ENCODE measurements at places on chromosomes 7 and 10.
A peak's percentile ranks its signal among the peaks of the same experiment; 100 is the strongest.

DNA sequence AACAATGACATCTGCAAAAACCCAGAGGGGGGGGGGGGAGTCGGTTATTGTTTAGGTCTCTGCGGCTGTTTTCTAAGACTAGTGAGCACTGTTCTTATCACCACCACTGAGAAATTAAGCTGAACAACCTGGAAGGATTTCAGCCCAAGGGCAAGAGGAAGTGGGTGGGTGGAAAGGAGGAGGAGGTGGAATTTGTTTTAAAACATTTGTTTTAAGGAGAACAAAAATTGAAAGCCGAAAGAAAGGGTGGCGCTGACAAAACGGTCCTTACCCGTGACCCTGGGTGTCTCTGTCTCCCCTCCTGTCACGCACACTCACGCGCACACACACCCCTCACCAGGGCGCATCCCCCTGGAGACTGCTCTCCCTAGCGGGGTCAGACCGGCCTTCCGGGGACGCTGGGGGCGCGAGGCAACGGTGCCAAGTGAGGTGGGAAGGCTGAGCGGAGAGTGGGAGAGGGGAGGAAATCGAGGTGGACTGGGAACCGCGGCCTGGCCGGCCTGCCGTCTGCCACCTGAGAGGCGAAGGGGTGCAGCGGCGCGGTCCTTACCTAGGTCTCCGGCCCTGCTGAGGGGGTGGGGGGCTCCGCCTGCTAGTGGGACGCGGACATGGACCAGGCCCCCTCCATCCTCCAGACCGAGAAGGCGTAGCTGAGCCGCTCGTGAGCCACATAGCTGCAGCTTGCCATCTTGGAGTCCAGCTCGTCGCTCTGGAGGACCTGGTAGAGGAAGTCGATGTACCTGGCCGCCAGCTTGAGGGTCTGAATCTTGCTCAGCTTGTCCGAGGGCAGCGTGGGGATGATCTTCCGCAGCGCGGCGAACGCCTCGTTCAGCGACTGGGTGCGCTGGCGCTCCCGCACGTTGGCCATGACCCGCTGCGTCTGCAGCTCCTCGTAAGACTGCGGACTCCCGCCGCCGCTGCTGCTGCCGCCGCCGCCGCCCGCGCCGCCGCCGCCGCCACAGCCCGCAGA, 1.0 kb downstream of the TWIST1 start:
- no peak for DNase-seq

- DNase-seq, result peak; percentile 9
Measured at GRCh38 chr10:102280397-102281101, 35.2 kb downstream of the GBF1 start.

- DNase-seq, result no peak
Measured at GRCh38 chr7:122896509-122896908, 10.2 kb upstream of the CADPS2 start.

- no peak for DNase-seq
Measured at GRCh38 chr10:132249824-132250375, 57.9 kb downstream of the STK32C start.

DNA sequence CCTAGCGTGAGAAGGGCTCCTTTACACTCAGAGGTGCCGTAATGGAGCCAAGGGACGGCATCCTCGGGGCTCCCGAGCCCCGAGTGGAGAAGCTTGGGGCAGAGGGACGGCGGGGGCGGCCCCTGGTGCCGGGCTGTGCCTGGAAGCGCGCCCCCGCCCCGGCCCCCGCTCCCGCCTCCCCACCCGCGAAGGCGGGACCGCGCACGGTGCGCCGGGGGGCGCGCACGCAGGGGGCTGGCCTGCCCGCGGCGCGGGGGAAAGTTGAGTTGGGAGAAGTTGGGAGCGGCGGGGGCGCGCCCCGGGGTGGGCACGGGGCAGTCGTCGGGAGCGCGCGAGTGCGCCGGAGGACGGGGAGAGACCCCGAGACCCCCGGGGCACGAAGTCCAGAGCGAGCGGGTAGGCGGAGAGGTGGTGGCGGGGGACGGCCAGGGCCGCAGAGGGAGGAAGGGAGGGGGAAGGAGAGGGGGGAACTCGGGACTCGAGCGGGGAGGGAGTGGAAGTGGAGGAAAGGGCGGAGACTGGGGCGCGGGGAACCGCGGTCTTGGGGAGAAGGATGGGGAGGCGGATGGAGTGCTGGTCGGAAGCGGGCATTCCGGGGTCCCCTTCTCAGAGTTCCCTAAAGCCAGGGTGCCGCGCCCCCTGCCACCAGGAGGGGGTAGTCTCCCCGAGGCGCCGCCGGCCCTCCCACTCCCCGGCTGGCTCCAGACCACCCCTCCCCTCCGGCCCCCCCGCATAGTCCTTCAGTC, at the start of gene SLC4A2:
Gene SLC4A2 (plus strand): TSS at position 223 of the 746 bp plus-strand sequence. CDS start 2,399 bp downstream, outside the sequence.
- DNase-seq, result peak; percentile 42

GRCh38 chr7:148987751-148988512, 40.4 kb downstream of the PDIA4 start:
- DNase-seq, result no peak

GRCh38 chr7:132568962-132569361, 7.3 kb downstream of the PLXNA4 start:
- no peak for DNase-seq

DNA sequence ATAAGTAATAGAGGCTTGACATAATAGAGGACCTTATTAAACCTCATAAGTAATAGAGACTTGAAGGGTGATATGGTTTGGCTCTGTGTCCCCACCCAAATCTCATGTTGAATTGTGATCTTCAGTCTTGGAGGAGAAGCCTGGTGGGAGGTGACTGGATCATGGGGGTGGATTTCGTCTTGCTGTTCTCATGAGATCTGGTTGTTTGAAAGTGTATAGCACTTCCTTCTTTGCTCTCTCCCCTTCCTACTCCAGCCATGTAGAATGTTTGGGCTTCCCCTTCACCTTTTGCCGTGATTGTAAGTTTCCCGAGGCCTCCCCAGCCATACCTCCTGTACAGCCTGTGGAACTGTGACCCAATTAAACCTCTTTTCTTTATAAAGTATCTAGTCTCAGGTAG, 8.6 kb downstream of the KIFBP start:
- no peak for DNase-seq

GRCh38 chr10:92265687-92266258, 25.1 kb downstream of the CPEB3 start:
- DNase-seq, result no peak

DNA sequence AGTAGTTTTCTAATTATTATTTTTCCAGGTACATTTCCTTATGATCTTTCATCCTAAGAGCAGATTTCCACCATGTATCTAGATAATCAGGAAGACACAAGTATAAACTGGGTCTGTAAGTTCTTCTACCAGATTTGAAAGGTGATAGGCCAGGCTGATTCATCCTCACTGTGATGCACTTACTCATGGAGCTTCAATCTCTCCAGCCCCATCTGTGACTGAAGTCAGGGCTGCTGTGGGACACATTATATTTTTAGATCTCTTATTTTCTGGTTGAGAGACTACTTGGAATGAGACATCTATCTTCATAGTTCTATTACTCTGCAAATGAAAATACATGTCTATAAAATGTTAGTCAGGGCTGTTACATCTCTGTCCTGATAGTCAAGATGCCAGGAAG, 85.5 kb upstream of the SLC25A13 start:
- no peak for DNase-seq

DNA sequence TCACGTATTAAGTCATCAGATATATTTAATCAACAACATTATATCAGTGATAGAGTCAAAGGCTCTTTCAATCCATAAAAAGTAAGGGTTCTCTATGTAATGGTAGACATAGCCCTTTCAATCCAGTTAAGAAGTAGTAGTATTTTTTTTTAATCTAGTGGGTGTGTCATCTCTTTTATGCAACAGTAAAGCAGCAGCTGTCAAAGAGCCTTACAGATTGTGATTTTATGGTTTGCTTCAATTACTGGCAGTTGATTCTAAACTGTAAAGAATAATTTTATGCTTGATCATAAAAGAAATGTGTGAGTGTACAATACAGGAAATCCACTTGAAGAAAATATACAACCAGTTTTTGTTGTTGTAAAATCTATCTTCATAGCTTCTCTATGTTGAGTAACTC, 902.6 kb upstream of the MBL2 start:
- no peak for DNase-seq

GRCh38 chr10:90096196-90096595, 394.8 kb downstream of the KIF20B start:
- no peak for DNase-seq

DNA sequence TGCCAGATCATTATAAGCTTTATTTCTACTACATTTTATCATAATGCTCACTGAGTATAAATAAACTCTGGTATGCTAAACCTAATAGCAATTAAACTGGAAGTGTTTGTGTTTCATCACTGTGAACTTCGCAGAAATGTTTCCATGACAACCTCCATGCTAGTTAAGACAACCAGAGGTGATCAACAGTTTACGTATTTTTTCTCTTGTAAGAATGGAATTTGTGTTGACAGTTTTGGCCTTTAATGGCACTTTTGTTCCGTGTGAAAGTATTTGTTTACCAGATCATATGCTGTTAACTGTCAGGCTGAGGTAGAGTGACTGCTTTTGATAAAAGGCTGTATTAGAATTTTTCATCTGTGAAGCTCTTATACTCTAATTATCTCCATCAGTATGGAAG, 212.1 kb upstream of the PPP1R3A start:
- DNase-seq, result peak; percentile 10

GRCh38 chr10:99329554-99330346, 594 bp downstream of the CNNM1 start:
- DNase-seq, result no peak

DNA sequence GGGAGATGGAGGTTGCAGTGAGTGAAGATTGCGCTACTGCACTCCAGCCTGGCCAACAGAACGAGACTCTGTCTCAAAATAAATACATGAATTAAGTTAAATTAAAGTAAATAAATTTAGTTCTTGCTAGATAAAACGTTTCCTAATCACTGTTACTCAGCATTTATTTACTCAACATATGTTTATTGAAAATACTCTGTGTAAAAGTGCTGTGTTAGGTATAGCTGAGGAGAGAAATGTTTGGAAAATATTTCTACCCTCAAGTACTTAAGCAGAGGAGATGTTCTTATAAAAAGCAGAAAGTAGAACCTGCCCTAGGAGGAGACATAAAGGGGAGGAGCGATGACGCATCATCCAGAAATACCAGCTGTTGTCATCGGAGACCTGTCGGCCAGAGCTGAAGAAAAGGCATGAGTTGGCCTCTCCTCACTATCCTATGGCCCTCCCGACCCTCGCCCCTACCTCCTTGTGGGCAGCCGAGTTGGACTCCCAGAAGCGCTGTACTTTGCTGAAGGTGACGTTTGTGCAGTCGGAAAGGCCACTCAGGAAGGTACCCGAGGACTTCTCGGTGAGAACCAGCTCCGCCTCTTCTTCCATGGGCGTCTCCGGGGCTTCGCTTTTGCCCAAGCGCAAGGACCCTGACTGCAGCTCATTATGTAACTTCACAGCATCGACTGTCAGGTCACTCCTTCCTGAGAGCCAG, 1.1 kb downstream of the RRP12 start:
- peak; percentile 21 for DNase-seq

- DNase-seq, result no peak
Measured at GRCh38 chr7:156652886-156653568, 12.5 kb downstream of the RNF32 start.

DNA sequence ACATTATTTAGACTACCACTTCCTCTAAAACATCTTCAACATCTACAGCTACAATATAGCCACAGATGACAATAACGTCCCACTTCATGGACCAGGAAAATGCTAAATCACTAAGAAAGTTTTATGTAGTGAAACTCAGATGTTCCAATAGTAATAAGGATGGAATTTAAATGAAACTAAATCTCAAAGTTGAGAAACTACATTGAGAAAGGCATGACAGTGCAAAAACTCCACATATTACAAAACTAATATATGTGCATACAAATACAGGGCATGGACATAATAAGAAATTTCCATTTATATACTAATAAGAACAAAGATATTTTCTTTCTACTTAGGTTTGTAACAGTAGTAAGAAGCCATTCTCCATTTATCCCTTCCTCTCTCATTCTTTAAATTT, 31.1 kb downstream of the POT1 start:
- DNase-seq, result no peak

DNA sequence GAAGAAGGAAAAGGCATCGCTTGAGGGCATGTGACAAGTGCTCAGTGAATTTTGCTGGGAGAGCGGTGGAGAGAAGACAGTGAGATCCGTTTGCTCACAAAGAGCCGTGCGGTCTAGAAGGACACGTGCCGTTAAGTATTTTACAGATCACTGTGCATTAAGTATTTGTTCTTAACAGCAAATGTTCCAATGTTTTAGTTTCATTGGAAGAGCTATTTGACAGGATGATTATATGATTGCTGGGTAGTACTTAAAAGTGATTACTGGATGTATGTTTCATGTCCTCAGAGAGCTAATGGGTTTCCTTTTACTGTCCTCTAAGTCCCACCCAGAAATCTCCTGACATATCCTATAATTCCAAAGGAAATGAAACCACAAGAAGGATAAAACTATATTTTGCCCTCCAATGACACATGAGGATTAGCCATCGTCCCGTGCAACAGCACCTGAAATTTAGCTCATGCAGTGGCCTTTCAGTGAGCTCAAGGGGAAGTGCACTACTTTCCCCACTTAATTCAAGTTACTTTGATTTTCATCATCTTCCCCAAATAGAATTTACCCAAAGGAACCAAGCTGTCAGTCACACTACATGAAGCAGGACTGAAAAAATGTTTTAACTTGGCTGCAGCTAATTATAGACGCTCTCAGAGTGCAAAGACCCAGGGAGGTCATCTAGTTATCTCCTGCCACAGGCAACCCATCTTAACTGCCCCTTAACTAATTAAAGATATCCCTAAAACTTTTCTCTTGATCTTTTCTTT, 80.3 kb downstream of the KLF6 start:
- no peak for DNase-seq

- no peak for DNase-seq
Measured at GRCh38 chr7:77765481-77765880, 32.8 kb downstream of the TMEM60 start.

DNA sequence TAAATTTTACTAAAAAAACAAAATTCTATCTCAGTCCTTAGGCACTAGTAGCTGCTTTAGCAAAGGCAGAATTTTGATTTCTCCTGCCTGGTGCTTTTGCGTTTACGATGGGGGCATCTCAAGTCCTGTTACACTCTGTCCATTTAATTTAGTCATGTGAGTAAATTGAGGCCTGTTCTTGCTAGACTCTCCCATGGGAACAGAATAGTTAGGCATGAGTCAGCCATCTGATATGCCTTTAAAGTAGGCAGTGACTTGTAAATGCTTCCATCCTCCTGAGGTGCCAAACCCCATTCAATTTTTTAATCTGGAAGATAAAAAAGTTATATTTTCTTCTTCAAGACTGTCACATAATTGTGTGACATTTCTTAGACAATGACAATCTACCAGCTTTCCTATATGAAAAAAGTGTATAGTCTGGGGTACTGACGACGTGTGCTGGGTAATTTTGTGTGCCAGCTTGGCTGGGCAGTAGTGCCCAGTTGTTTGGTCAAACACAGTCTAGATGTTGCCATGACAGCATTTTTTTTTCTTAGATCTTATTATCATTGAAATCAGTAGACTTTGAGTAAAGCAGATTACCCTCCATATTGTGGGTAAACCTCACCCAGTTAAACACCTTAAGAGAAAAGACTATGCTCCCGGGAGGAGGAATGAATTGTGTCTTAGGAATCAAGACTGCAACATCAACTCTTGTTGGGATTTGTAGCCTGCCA, 603.4 kb downstream of the SORCS1 start:
- no peak for DNase-seq

GRCh38 chr7:83362871-83363550, 200.3 kb upstream of the PCLO start:
- no peak for DNase-seq

- DNase-seq, result no peak
Measured at GRCh38 chr7:91852263-91852741, 28.2 kb downstream of the MTERF1 start.

All from NCI-H2029 (cell line).